ENCODE measurements at places on chromosomes 3 and 15.

- DNase-seq: no peak
Measured at GRCh38 chr3:167483708-167484475, 10.1 kb upstream of the SERPINI2 start.

DNA sequence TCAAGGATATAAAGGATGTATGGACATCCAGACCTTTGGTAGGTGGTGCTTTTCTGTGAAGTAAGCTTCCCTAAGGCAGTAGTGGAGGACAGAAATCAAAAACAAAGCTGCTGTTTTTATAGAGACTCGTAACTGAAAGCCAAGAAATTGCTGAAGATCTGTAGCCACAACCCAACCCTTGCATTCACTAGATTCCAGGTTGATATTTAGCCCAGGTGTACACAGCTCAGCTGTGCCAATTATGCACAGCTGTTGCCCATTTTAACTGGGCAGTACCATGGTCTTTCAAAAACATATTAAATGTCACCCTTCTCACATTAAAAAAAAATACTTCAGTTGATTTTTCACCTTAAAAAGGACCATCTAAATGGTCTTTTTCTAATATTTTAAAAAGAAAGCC, 75.8 kb downstream of the CNTN3 start:
- DNase-seq: no peak

DNA sequence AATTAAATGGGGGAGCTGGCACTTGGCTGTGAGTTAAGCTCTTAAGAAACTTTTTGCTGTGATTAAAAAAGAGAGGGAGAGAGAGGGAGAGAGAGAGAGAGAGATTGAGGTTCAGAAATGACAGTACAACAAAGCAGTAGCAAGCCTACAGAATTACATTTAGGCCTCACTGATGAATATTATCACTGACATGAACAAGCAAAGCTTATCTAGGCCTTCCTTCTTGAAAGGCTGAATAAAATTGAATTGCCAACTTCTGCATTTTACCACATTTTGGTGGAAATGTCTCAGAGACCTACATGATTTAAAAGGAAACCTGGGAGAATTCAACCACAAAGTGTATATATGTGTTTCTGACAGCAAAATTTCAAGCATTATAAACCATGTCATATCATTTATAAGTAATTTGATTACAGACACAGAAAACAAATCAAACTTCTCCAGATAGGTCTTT, 530.8 kb downstream of the SOX2 start:
- DNase-seq: no peak

DNA sequence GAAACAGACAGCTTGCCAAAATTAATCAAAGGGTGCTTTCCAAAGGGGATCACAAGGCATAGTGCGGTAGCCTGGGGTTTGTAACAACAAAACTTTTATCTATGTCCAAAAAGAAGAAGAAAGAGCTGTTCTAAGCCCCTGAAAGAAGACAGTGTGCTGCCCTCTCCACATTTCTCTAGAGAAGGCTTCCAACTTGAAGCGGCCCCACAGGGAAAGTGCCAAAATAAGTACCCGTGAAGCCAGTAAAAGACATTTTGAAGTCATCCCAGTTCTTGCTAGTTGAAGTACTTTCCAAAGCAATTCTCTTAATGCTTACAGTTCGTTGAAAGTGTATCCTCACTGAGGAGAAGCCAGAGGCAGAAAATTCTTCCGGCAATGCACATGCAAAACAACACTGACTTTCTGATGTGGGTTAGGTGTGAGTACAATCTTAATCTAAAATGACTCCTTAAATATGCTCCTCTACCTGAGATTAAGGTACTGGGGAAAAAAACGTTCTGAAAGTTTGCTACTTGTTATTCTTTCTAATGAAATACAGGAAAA, 21.3 kb downstream of the GPR15 start:
- DNase-seq: no peak

DNA sequence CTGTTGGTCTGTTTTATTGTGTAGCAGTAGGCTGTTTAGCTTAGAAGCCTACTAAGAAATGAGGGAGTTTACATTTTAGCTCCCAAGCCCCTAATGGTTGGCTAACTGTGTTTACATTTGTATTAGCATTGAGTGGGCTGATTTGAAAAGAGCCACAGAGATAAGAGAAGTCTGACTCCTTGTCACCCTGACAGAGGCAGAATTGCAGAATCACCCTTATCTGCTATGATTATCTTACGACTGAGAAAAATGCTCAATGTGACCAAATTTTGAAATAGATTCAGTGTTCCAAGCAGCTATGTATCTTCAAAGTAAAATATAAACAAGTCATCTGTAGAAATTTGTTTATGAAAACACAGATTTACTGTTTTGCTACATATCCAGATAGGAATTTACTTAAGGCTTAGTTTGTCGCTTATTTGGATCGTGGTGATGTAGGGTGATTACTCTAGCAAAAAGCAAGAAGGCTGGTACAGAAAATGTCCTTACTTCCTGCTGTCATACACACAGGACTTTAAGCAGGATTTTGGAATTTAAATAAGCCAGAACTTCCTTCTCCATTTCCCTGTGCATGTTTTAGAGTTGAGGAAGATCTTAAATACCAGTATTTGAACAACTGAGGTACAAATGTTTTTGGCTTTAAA, 19.0 kb downstream of the SEMA6D start:
- no peak for DNase-seq

- no peak for DNase-seq
Measured at GRCh38 chr3:16249336-16249735, 15.4 kb downstream of the DPH3 start.

DNA sequence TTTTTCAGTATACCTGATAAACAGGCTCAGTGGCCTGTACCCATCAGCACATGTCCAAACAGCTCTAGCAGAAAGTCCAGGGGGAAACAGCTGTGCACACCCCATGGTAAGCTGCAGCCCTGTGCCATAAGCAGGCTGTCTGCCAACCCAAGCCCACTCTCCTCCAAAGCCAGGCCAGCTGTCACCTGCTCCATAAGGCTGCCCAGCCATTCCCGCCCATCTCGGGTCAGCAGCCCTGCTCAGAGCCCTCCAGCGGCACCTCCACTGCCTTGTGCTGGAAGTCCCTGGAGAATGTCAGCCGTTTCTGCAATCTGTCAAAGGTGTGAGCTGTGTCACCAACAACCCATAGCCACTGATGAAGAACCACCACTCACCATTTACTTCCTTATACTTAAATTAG, 82.0 kb downstream of the NTRK3 start:
- no peak for DNase-seq

GRCh38 chr3:141427764-141428163, 59.1 kb upstream of the RASA2 start:
- no peak for DNase-seq

GRCh38 chr3:4986175-4986781, 7.0 kb downstream of the BHLHE40 start:
- no peak for DNase-seq

GRCh38 chr3:98556164-98557130, 24.7 kb downstream of the GPR15 start:
- DNase-seq: no peak
